Femur (tissue), 1 donor: ENCODE measurements at places on chromosomes 7 and 10.

DNA sequence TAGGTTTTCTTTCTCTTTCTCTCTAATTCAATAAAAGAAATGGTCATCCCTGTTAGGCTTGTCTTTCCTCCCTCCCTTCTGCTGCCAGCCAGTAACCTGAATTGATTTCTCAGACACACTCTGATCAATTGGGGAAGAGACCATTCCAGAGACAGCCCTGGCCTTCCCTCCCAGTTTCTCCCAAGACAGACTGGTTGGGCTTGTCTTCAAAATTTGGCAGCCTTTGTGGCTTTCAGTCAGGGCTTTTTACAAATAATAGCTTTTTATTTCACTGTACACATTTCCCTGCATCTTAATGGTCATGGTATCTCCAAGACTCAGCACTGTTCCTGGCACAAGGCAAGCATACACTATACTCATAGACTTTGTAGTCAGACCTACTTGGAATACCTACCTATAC, 33.9 kb downstream of the BCAP29 start:
- no peak for DNase-seq

GRCh38 chr7:26233902-26234511, 32.5 kb downstream of the CBX3 start:
- no peak for DNase-seq

DNA sequence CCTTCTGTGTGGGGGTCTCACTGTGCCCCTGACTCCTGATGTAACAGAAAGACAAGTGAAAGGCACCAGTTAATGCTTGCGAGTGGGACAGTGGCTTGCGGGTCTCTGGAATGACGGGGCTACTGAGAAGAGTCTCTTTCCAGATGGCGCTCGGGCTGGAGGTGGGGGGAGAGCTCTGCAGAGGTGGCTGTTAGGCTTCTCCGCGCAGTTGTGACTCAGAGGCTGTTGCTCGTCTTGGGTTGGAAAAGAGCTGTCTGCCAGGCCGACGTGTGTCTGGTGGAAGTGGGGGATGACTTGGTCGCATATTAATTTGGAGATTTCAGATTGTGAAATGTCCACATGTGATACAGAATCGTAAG, 27.9 kb upstream of the SH2B2 start:
- no peak for DNase-seq

- DNase-seq, result peak; percentile 56
These were observed at the start of gene MNX1 for GRCh38 chr7:157010588-157011332. Gene MNX1, minus strand, starts transcription at chr7:157010663. Its CDS starts 313 bp downstream, at chr7:157010350.

DNA sequence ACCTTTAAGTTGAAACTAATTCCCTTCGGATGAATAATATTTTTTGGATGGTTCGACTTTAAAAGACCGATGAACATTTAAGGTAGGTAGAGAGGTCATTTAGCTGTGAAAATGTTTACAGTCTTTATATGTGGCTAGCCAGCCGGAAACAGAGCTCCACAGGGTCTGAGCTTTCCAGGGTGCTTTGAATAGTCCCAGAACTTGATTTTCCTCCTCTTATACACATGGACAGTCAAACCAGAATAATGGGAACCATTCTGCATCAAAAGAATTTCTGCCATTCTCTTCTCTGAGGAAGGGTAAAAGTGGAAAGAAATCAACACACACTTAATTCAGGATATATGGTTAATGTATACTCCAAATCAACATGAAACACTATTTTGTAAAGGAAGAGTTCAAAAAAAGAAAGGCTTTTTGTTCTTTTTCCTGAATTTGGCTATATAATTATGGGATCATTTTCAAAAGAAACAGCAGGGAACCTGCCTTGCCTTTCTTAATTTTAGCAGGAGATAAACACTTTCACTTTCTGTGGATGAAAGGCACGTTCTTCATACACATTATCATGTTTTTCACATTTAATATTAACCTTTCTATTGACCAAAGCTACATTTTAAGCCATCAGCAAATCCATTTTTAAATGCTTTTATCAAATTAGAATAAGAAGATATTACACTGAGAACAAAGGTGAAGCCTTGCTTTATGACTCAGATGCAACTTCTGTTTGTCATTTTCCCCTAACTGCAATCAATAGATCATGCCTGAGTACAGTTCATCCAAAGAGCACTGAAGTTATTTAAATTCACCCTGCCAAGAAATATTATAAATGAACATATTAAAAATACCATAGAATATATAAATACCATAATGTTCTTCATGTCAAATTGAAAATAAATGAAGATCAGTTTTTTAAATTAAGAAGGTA, 307.3 kb downstream of the THSD7A start:
- DNase-seq, result no peak

GRCh38 chr10:88980800-88981199, 9.8 kb upstream of the FAS start:
- no peak for DNase-seq

DNA sequence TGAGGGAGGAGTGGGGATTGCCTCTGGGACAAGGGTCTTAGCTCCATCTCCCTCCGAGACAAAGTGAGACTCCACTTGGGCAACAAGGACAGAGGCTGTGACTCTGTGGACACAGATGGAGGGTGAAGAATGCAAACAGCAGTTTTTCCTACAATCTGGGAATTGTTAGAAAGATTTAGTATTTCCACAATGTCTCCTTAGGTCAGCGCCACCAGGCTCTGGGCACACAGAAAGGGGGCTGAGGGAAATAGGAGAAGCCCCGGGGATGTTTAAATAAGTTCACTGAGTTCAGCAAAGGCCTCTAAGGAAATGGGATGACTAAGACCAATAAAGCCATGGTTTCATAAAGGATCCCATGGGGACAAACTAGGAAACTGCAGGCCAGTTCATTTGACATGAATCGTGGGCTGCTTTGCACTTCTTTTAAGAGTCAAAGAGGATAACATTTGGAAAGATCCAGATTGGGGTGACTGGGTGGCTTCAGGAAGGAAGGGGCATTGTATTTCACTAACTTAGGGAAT, 219.8 kb upstream of the GLI3 start:
- DNase-seq, result no peak

GRCh38 chr10:110002801-110003523, 4.8 kb upstream of the ADD3 start:
- DNase-seq, result no peak

DNA sequence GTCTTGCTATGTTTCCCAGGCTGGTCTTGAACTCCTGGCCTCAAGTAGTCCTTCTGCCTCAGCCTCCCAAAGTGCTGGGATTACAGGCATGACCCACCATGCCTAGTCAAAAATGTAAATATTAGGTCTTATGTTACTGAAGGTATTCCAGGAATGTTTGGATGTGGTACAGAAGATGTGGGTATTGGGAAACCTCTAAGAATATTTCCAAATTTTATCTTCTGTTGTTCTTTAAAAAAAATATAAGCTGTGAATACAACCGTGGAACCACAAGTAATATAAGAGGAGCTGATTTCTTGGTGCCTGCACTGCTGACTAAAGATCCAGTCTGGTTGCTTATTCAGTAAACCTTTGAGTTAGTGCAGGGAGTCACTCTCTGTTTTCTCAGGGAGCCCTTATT, 178.3 kb downstream of the AUTS2 start:
- no peak for DNase-seq

DNA sequence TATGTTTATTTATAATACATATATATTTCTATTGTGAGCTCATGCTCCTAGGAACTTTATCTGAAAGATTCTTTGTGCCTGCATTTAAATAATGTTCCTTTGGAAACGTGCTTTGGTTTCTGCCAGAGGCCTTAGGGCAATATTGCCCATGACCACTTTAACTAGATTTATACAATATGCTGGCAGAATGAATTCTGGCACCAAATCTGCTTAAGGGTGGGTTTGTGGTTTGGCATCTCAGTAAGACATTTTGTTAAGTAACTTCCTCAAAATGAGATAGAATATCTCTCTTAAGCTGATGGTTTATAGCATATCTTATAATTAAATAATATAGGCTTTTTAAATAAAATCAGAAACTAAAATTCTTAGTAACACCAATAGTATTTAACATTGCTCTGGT, 252.9 kb downstream of the RNLS start:
- DNase-seq, result no peak
